ENCODE measurements at places on chromosomes 16 and 17. TPM values are rescaled to one million over a fixed set of nuclear protein-coding genes. Genes with fewer than 3 reads are reported as not detected.

PLA2G10 gene
- total RNA-seq = not detected

SPEM3 gene
- not detected for total RNA-seq

DNA sequence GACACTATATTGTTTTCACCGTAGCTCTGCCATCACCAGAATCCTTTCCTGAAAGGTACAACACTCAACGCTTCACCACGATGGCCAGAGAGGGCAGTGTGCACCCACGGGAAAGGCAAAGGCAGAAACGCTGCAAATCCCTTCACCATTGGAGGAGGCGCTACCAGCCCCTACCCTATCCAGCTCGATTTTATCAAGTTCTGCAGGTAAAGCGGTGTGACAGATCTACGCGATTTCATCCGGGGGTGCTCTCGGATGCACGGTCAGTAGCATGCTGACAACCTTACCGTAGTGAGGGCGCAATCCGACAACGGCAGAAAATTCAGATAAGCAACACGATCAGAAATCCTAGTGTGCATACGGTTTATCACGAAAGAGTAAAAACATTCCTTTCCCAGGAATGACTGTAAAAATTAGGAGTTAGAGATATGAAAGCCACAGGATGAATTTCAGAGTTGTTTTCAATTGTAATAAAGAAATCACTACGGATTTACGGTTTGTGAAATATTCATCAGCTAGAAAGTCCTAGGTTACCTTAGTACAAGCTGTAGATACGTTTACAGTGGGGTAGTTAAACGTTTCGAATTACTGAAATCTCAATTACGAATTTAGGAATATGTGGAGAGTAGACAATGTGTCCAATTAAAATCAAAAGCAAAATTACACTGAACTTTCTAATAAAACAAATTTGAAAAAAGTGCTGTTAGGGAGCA lies 1.8 kb downstream of the NETO2 start:
- no peaks in the 10 kb centered on the region for H3K36me3 ChIP-seq
- no peak overlapping the region for H3K27ac ChIP-seq
- H3K27me3 ChIP-seq = no peaks in the 10 kb centered on the region
- H3K4me3 ChIP-seq = peak overlapping the region; percentile 42

DNA sequence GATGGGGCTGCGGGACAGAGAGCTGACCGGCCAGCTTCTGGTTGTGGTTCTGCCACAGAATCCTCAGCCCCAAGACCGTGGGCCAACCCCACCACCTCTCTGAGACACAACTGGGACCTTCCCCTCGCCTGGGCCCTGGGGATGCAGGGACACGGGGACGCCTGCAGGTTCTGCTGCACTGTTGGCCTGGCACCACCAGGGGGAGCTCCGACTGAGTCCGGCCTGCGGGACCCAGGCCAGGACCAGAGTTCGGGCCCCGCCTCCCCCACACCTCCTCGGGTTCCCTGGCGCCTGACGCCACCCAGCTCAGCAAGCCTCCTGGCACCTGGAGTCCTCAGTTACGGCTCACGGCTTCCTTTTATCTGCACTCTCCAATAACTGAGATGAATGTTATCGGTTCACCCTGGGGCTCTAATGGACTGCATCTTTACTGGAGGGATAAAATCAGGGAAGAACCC lies 27.3 kb downstream of the TBC1D16 start:
- DNase-seq = peak; percentile 54
- H3K4me1 ChIP-seq = peaks cover 9% of the 10 kb centered on the region
- no peaks in the 10 kb centered on the region for H3K36me3 ChIP-seq
